ENCODE measurements at places on chromosomes 7 and 10.
A peak's percentile ranks its signal among the peaks of the same experiment; 100 is the strongest.

DNA sequence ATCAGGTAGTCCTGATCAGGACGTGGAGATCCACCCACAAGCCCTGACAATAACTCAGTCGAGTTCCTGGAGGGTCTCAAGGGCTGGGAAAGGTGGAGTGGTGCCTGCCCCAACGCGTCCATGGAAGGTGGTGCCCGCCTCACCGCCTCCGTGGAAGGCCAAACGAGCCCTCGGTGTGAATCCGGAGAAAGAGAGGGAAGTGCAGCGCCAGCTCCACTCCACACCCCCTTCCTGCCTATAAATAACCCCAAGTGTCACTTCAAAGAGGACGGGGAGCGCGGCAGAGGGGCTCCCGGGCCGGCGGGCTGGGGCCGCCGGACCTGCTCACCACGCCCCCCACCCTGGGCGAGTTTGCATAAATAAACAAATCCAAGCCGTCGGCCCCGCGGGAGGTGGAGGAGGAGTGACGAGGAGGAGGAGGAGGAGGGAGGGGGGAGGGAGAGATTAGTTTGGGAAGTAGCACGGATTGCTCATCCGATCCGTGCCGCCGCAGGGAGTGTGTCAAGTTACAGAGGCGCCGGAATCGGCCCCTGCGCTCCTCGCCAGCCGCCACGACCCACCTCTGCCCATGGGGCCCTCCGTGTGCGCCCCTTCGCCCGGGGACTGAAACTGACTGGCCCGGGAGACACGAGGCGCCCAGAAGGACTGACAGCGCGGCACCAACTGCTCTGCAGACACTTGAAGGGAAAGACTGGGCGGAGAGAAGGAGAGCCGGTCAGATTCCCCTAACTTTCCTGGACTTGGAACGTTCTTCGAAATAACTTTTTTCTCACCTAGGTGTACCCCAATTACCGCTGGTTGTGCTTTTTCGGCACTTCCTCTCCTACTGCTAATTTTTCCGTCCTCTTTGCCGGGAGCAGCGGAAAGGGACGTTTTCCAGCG, at the start of gene COL13A1:
COL13A1 (plus strand) TSS at position 473 of the 882 bp plus-strand sequence. CDS start 518 bp downstream, outside the sequence.
- peak; percentile 58 for DNase-seq

DNA sequence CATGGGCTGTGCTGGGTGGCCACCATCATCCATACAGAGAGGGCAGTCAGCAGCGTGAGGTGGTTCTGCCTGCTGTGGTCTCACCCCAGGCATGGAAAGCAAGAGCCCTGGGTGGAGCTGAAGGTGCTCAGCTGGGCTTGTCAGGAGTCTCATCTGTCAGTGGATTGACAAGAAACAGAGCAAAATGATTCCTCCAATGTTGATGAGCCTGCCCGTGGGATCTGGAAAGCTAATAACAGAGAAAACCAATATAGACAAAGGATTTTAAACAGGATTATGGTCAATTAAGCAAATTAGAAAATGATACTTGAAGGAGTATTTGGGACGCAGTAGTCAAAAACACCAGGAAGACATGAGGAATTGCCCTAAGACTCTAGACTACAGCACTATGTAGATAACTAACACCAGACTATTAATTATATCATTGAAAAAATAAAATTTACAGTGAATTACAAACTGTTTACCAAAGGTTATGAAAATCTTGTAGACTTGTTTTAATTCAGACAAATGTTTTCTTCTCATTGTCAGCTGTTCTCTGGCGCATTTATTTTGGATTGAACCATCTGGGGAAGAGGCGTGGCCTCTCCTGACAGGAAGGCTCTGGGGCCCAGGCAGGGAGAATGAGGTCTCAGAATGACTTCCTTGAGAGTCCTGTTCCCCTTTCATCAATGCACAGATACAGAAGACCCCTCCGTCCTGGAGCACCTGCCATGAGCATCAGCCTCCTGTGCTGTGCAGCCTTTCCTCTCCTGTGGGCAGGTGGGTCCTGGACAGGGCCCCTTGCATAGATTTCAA, 211.2 kb upstream of the PRSS58 start:
- no peak for DNase-seq

DNA sequence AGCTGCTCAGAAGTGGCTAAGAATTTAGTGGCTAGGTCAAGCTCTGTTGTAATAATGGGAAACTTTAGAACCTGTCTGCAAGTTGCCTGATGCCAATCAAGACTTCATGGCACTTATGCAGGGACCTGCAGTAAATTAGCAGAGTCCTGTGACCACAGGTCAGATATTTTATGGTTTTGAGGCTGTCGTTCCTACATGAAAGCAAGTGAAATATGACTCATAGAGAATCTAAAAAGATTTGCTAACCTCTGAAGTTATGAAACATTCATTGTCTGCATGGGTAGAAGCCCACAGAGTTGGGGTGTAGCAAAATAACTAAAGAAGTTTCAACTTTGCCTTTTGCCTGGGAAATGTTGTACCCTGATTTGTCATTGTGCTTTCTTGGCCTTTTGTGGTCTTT, 32.3 kb downstream of the SLC39A12 start:
- DNase-seq, result no peak

- DNase-seq, result no peak
These were observed 11.6 kb upstream of the ABHD11 start for GRCh38 chr7:73749931-73750776.

DNA sequence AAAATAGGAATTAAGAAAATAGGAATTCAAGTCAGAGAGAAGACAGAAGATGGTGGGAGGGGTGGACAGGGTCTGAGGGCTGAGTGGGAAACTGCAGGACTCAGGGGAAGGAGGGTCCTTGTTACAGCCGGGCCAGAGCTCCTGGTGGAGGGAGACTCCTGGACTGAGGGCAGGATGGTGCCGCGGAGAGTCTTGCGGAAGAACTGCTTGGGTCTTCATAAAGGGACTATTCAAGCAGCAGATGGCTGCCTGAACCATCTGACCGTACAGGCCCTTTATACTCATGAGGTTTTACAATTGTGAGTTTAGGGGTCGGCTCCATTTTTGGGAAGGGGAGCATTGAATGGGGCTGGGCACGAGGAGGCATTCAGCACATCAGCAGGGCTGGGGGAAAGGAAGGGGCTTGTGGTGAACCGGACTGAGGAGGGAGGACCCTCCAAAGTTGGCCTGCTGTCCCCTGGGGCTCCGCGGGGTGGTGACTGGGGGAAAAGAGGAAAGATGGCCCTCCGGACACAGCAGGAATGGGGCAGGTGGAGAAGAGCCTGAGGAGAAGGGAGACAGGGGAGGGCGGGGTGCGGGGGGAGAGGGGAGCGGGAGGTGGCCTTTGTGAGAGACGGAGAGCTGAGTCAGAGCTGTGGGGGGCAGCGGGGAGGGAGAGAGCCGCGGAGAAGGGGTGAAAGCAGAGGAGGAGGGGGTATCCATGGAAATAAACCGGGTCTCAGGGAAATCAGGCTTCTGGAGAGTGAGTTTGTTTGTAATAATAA, 1.5 kb downstream of the FAM131B start:
- no peak for DNase-seq

DNA sequence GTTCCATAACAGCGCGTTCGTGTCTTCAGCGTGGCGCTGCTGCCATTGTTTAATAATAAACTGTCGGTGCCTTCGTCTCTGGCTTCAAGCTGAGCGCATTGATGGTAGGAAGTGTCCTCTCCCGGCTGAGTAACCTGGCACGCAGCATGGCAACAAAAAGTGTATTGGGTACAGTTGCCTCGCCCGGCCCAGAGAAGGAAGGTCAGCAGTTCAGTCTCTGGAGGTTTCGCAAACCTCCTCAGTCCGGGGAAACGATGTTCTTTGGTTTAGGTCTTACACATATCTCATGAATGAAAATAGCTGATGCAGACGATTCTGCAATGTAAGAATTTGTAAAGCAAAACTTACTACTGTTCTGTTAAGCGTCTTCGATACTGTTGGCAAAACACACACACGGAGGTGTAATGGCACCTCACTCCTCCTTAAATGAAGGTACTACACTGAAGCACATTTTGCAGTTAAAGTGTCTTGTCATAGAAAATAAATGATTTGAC, 739 bp upstream of the CCDC186 start:
- DNase-seq, result peak; percentile 28

DNA sequence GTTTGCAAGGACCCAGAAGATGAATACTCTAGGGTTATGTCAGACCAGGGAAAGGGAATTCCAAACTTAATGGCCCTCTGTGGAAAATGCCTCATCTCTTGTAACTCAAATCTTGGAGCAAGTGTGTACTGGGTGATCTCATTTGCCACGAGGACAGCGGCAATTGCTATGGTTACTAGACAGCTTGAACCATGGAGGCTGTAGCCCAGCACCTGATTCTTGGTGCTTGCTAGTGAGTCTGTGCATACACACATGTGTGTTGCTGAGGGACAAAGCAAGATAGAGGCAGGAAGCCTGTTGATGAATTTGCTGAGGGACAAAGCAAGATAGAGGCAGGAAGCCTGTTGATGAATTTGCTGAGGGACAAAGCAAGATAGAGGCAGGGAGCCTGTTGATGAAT, 58.6 kb upstream of the FEZF1 start:
- DNase-seq, result no peak

DNA sequence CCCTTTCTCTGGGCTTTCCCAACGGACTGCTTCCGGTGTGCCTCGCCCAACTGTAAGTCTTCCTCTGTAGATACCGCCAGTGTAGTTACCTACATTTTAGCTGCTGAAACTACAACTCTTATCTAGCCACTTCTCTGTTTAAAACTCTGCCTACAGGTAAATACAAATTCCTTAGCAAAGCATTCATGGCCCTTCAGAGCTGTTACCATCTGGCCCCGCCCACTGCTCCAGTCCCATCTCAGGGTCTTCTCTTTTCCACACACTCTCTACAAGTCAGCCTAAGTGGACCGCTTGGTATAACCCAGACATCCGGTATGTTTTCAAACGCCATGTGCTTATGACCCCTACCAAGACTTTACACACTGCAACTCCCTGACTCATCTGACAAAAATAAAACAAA, 41.0 kb upstream of the LAMB4 start:
- no peak for DNase-seq

GRCh38 chr7:22572937-22573336, 72.9 kb upstream of the STEAP1B start:
- DNase-seq, result peak; percentile 36

DNA sequence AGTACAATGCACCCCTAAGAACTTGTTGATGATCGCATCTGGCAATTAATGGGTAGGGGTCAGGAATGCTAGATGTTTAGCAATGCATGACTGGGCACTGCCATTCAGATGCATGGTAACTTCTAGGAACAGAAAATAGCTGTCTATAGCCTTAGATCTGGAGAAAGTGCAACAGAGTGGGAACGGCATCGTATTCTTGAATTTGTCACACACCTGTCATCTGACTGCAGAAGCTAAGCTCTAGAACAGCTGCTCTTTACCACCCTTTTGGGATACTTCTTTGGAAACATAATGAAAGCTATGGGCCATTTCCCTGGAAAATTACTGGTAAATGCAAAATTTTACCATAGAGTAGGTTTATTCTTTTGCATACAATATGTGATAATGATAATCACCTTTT, 118.1 kb downstream of the SLC25A13 start:
- DNase-seq, result no peak

- no peak for DNase-seq
These were observed 29.5 kb downstream of the ZCCHC24 start for GRCh38 chr10:79415736-79416577.

GRCh38 chr7:2497065-2497464, 20.9 kb upstream of the GRIFIN start:
- DNase-seq, result no peak

DNA sequence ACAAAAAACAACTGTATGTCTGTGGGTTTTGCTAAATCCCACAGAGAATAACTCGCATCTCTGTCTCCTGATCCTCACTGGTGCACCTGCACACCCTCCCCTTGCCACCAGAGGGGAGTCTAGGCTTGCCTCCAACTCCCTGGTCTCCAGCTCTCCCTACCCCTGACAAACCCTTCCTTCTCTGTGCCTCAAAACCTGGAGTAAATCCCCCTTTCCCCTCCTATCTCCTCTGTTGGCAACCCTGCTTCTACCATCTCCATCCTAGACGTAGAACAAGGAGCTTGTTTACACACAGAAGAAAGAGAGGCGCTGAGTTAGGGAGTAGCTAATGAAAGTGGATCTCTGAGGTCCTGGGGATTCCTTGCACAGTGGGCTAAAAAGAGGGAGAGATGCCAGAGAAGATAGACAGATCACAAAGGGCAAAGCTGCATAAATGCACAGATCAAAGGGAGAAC, 6.0 kb downstream of the MBLAC1 start:
- DNase-seq, result peak; percentile 74

- DNase-seq, result no peak
These were observed 60.8 kb upstream of the GDF10 start for GRCh38 chr10:47239211-47239610.

- no peak for DNase-seq
These were observed 809.5 kb upstream of the CELF2 start for GRCh38 chr10:10208196-10208595.

DNA sequence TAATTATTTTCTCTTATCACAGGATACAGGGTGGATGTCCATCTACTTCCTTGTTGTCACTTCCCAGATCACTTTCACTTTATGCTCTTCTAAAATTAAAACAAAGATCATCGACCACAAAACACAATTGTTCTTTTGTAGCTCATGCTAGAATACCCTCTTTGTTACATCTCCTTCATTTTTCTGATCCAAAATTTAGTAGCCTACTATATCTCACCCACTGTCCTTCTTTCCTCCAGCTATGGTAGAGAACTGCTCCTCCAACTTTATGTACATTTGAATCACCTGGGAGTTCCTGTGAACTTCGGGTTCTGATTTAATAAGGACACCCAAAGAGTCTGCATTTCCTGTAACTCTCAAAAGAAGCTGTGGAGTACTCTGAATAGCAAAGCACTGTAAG, 1.2 kb upstream of the AHR start:
- no peak for DNase-seq

DNA sequence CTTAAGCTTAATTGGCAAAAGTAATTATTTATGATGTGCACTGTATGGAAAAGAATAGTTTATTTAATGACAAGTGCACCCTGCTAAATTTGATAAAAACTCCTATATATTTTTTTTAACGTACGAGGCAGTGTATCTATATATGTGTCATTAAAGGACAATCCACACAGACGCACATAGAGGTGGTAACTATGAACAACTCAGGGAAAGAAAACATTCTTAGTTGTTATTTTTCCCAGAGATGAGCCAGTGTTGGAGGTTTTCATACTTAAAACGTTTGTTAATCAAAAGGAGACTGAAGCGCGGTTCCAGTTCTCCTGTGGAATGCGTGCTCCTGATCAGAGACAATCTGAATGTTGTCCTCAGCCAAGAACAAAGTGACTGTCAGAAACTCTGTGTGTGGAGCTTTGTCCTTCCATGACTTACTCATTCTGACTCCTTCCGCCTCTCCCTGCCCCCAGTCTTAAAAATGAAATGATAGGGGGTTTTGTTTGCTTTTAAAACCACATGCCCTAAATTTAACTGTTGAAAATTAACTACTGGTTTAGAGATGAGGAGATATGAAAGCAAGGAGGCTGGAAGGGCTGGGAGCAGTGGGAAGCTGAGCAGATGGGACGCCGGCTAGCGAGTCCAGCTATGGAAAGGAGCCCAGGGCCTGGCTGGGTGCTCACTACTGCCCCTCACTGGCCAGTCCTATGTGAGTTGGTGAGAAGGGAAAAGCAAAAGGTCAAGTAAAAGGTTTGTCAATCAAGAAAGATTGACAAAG, 99.6 kb downstream of the SVIL start:
- DNase-seq, result peak; percentile 80

DNA sequence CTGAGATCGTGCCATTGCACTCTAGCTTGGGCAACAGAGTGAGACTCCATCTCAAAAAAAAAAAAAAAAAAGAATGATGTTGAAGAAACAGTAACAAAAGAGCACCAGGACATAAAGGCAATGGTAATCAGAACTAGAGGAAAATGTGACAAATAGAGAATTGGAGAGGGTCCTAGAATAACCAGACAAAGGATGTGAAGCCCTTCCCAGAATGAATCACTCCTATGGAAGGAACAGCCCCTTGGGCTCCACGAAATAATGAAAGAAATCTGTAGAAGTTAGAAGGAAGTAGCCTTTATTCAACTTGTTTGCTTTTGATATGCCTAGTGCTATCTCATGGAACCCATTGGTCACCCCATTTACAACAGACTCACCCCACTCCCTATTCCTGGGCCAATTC, 169.2 kb downstream of the SUGCT start:
- no peak for DNase-seq
